ENCODE measurements at places on chromosomes 12 and 14.

GRCh38 chr12:93793007-93793406, 115.8 kb downstream of the CRADD start:
- DNase-seq: no peak

DNA sequence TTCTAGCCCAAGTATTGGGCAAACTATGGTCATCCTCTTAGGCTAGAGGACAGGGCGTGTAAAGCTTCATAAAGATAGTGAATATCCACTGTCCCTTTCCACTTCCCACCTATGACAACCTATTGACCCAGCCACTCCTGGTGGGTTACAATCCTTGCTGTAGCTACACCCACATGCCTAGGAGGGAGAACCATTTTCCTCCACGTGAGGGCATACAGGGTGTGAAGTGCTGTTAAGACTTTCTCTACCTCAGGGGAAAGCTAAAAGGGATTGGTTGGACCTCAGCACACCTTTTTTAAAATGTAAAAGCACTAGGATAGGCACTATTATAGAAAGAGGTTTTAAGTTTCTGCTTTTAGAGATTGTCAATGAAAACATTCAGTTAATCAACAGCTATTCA, 124.4 kb downstream of the TPH2 start:
- DNase-seq: no peak

DNA sequence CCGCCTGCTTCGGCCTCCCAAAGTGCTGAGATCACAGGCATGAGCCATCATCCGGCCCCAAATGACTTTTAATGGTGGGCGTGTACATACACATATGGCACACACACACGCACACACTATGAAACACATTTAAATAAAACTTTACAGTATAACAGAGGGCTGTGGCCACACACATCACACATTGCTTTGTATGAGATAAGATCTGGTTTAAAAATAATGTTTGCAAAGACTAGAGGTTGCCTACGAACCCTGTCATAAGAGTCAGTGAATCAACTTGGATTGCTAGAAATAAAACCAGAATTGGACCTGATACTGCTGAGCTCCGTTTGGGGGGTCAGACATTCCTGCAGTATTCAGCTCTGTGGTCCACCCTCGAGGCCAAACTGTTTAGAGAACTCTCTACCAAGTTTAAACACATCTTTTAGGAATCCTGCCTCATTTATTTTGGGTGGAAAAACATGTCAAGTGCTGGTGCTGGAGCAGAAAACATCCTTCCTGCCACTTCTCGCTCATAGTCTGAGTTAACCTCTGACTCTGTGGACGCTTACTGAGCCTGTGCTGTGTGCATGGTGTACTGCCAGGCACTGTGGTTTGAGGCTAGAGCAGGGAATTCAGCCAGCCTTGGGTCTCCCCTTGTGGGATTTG, 47.8 kb upstream of the EML1 start:
- DNase-seq: no peak

DNA sequence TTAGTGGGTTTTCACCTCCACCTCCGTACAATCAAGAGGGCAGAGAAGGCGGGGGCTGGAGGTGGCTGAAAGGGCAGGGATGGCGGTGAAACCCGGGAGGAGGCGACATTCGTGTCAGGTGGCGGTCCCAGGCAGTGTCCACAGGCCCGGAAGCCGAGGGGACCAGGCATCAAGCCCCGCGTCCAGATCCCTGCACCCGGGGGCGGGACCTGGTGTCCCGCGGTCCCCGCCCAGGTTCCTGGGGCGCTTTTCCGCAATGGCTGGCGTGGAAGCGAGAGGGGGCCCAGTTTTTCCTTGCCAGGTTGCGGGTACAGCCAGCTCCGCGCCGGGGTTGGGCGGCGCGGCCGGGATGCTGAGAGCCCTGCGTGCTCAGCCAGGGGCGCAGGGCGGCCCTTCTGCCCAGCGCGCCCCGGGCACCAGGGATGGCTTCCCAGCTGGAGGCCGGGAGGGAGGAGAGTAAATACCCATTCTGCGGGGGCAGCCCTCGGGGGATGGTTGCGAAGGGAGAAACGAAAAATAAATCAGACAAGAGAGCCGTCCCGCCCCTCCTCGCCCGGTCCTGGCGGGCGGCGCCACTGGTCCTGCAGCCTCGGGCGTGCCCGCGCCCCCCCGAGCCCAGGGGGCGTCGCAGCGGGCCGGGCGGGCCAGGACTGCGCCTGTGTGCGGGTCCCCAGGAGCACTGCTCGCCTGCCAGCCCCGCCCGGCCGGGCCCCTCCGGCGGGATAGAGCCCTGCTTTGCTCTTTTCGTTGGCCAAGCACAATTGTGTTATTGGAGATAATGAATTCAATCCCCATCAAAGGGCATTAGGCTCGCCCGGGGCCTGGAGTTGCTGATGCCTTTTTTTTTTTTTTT, 11.5 kb downstream of the FOXA1 start:
- no peak for DNase-seq

- no peak for DNase-seq
Observed at GRCh38 chr12:72777806-72778205, 505.6 kb downstream of the TRHDE start.

GRCh38 chr14:105470350-105471296, 4.0 kb upstream of the CRIP2 start:
- DNase-seq: no peak

DNA sequence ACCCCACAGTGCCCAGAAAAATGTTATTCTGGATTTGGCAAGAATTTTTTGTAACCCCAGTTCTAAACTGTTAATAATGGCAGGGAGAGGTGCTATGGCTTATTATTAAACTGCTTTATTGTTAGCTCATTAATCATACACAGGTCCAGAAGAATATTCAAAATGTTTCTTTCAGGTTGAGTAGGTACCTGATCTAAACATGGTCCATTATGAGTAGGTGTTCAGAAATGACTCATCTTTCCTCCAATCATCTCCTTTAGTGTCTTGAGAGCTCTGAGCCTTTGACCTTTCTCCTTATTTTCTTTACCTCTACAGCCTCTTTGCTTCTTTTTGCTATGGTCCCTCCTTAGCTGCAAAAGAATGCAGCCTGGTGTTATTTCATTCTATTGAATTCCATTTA, 211.0 kb upstream of the GARIN6 start:
- no peak for DNase-seq

- DNase-seq: no peak
Observed at GRCh38 chr12:100871195-100871734, 76.7 kb downstream of the ANO4 start.

DNA sequence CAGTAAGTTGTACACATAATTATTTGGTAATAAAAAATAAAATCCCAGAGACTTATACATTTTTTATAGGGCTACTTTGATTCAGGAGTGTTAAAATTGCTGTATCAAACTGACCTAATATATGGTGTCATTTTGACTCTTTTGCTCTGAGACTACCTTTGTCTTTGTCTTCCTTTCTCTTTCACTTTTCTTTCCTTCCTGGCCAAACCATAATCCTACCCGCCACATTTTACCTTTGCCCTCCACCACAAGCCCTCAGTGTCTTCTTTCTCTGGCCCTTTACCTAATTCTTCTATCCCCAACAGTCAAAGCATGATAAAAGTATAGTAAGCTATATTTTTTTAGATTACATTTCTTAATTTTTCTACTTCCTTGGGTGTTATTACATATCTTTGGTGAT, 62.0 kb downstream of the CAND1 start:
- DNase-seq: no peak

- no peak for DNase-seq
Observed at GRCh38 chr14:100815478-100816285, 10.2 kb upstream of the MEG3 start.

- no peak for DNase-seq
Observed at GRCh38 chr14:74501135-74501614, 7.6 kb downstream of the ISCA2 start.

- DNase-seq: no peak
Observed at GRCh38 chr12:89347325-89347829, 4.9 kb downstream of the DUSP6 start.

- no peak for DNase-seq
Observed at GRCh38 chr14:89746654-89747053, 207.9 kb downstream of the EFCAB11 start.

- DNase-seq: no peak
Observed at GRCh38 chr12:56020423-56021184, at the start of gene IKZF4. Gene IKZF4, plus strand, starts transcription at chr12:56021043. Its CDS starts 451 bp downstream, at chr12:56021494.

GRCh38 chr14:92956961-92957360, 34.0 kb downstream of the CHGA start:
- no peak for DNase-seq

DNA sequence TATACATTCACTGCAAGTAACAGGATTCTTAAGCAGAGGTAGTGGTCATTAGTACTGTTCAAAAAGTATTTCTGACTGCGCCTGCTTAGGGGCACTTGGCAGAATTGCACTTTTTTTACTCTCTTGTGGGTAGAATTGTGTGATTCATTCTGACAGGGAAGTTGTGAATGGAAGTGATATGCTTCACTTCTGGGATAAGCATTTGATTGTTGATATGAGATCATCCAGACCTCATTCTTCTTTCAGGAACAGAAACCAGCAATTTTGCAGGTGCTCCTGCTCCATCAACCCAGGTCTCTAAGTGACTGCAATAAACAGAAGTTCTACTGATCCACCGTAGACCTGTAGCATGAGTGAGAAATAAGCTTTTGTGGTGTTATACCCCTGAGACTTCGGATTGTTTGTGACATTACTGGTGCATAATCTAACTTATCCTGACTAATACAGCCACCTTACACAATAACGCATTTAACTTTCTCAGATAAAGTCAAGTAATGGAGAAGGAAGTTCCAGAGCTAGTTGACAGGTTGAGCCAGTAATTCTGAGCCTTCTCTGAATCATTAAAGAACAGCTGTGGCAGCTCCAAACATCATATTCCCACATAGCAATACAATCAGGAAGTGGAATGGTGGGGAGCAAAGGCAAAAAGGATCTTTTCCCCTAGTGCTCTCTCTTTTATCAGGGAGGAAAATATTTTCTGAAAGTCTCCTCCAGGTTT, 387.9 kb downstream of the SYT1 start:
- DNase-seq: no peak

DNA sequence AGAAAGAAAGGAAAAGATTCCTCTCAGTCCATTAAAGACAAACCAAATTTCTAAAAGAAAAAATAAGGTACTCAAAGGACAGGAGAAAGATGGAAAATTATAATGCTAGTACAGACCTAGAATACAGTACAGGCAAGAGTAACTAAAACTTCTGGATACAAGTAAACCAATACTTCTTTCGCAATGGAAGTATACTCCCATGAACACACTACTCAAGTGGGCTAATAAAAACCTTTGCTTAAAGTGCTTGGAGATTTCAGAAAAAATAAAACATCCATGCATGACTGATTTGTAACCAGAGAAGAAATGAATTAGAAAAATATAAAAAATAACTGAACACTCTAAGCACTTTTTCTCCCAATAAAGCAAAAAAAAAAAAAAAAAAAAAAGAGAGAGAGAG, 3.5 kb downstream of the ZBTB25 start:
- no peak for DNase-seq

GRCh38 chr14:88667555-88668273, 104.9 kb downstream of the ZC3H14 start:
- peak; percentile 57 for DNase-seq

GRCh38 chr12:9867531-9867930, 1.6 kb downstream of the CLEC2B start:
- no peak for DNase-seq

DNA sequence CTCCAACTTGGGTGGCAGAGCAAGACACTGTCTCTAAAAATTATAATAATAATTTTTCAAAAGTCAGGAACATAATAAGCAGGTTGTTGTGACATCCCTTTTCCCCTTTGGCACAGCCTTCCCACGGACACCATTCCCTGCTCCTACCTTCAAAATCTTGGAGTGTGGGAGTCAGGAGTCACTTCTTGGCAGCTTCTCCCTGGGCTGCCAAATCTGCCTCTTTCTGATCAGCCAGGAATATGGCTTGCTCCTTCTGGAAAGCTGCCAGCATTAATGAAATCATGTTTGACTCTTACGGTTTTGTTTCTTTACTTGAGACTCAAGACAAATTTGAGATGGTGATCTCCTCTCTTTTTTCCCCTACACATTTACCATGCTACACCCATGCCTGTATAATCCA, 391.4 kb upstream of the SYT1 start:
- no peak for DNase-seq

GRCh38 chr12:6226679-6227051, 26.5 kb downstream of the CD9 start:
- DNase-seq: no peak

DNA sequence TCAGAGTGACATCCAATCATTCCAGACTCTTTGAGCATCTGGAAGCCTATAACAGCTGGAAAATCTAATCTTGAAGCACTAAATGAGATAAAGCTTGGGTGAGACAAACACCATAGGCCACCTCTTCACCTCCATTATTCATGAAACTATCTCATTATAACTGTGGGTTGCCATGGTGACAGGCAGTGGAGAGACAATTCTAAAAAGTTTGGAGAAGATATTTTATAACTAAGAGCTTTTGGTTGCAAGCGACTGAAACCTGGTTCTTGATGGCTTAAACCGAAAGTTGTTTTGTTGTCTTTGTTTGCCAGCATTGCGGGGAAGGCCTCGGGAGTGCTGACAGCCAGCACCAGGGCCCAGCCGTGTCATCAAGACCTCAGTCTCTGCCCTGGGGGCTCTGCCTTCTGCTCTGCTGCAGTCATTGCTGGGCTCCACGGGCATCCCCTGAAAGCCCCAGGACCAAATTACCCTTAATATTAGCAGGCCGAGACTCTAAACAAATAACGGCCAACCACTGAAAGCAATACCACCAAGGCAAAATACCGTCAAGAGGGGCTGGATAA, 353.6 kb upstream of the SFSWAP start:
- no peak for DNase-seq

- no peak for DNase-seq
Observed at GRCh38 chr12:25960961-25961360, 2.5 kb downstream of the RASSF8 start.

- DNase-seq: no peak
Observed at GRCh38 chr14:37493606-37494005, 101.4 kb downstream of the FOXA1 start.

DNA sequence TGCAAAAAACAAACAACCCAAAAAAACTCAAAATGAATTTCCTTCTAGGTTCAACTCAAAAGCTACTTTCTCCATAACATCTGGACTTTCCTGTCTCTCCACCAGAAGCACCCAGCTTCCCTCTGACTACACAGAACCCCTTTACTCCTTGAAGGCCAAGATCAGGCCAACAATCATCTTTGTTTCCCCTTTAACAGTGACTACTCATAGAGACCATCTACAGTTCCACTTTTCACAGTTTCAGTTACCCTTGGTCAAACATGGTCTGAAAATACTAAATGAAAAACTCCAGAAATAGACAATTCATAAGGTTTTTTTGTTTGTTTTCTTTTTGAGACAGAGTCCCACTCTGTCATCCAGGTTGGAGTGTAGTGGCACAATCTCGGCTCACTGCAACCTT, 11.8 kb downstream of the GCH1 start:
- DNase-seq: no peak

DNA sequence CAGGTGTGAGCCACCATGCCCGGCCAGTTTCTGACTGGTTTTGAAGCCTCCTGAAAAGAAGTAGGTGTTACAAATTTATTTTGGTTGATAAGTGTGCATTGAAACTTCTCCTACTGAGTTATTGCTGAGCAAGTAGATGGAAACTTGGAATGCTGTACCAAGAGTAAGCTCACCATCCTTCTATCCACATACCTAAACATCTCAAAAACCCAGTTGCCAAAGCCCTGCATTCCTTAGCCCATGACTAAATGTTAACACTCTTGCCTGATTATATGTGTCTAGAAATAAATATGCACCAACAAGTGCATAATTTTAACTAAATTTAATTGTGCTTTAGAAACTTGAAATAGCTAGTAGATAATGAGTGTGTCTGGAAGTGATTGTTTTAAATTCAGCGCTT, 357.8 kb downstream of the DUSP6 start:
- DNase-seq: no peak

GRCh38 chr14:94691660-94692034, 78.3 kb downstream of the GSC start:
- no peak for DNase-seq

All from stimulated activated CD4-positive, alpha-beta T cell treated with anti-CD3 and anti-CD28 coated beads, Interleukin-12 subunit alpha, Interleukin-12 subunit beta, amount 100 ng/mL, for 48 hours (primary cell).